ENCODE measurements at places on chromosomes 6 and 20.

GRCh38 chr20:13231031-13231752, 10.1 kb downstream of the ISM1 start:
- H3K27me3 ChIP-seq = no peaks in the 10 kb centered on the region
- no peaks in the 10 kb centered on the region for H3K36me3 ChIP-seq
- peak; percentile 2 for DNase-seq
- H3K27ac ChIP-seq = no peak overlapping the region

DNA sequence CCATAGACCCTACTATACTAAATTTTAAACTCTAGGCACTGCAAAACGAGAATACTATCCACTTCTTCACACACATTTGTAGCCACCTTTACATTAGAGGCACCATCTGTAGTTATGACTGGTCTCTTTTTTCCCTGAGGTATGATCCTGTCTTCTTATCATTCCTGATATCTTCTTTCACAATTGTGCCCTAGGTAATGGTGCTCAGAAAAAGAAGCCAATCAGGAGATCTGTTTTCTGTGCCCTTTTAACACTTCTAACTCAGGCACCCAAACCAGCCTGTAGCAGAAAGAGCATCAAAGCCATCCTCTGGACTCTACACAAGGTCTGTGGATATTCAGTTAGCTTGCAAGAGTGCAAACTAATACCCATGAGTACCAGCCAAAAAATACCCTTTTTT, 149.7 kb upstream of the SGK1 start:
- H3K27ac ChIP-seq = peak overlapping the region; percentile 12
- H3K36me3 ChIP-seq = no peaks in the 10 kb centered on the region
- DNase-seq = no peak
- H3K4me3 ChIP-seq = no peak overlapping the region
- H3K27me3 ChIP-seq = peaks cover 3% of the 10 kb centered on the region

- no peak for DNase-seq
- peaks cover 11% of the 10 kb centered on the region for H3K27me3 ChIP-seq
- H3K4me1 ChIP-seq = peaks cover 18% of the 10 kb centered on the region
- H3K36me3 ChIP-seq = peaks cover 19% of the 10 kb centered on the region
- no peak overlapping the region for H3K27ac ChIP-seq
These were observed 2.6 kb downstream of the MPIG6B start for GRCh38 chr6:31725502-31726350.

DNA sequence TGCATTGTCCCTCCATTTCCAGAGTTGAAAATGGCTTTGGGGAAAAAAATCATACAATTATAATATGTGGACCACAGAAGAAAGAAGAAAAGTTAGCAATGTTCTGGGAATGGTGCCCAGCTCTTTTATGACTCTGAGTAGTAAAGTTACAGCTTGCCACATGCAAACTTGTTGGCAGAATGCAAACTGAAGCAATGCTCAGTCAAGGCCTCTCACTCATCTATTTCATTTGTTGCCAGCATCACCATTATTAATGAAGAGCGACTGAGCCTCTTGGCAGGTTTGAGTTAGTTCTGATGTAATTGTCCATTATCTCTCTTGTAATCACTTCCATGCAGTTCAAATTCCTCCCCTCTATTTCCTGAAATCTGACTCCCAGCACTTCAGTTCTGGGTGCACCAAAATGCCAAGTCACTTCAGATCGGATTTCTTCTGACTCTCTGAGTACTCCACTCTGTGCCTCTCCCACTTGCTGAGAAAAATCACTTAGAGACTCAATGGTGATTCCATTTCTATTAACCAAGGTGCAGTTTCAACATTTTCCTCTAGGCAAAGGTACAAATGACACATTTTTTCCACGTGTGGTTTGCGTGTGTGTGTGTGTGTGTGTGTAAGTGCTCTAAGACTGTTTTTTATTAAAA, 154.4 kb upstream of the STMND1 start:
- DNase-seq = peak; percentile 98
- no peaks in the 10 kb centered on the region for H3K27me3 ChIP-seq
- peak overlapping the region; percentile 81 for H3K4me3 ChIP-seq

- H3K4me3 ChIP-seq = no peak overlapping the region
- peaks cover 44% of the 10 kb centered on the region for H3K4me1 ChIP-seq
- no peaks in the 10 kb centered on the region for H3K27me3 ChIP-seq
- H3K27ac ChIP-seq = no peak overlapping the region
- H3K36me3 ChIP-seq = no peaks in the 10 kb centered on the region
These were observed 19.0 kb upstream of the PTPN1 start for GRCh38 chr20:50491168-50491567.
